ENCODE measurements at places on chromosomes 7 and 10.

GRCh38 chr7:22821702-22822485, 755 bp downstream of the TOMM7 start:
- DNase-seq, result peak; percentile 21

DNA sequence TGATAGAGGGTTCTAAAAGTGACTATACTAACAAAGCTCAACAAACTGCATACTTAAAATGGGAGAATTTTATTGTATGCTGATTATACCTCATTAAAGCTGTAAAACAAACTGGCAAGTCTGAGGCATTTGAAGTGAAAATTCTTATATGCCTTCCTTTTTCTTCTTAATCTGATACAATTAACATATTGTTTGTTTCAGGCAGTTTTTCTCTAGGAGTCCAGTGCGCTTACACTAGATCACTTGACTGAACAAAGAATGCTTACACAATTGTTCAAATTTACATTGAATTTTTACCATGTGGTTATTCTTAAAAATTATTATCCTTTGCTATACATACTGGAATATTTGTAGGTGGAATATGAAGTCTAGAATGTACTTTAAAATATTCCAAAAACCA, 89.0 kb downstream of the GLCCI1 start:
- no peak for DNase-seq

- no peak for DNase-seq
Observed at GRCh38 chr10:117411479-117412399, 36.5 kb upstream of the PDZD8 start.

GRCh38 chr7:6161463-6162330, 110.7 kb downstream of the CYTH3 start:
- no peak for DNase-seq

- no peak for DNase-seq
Observed at GRCh38 chr10:13072339-13072738, 27.6 kb upstream of the OPTN start.

Data from MCF 10A (cell line).